ENCODE measurements at places on chromosomes 11 and 22.

- DNase-seq, result peak; percentile 80
Observed at GRCh38 chr11:67303132-67303834, at the start of gene SSH3. Gene SSH3, plus strand, starts transcription at chr11:67303530. Its CDS starts 96 bp downstream, at chr11:67303626.

DNA sequence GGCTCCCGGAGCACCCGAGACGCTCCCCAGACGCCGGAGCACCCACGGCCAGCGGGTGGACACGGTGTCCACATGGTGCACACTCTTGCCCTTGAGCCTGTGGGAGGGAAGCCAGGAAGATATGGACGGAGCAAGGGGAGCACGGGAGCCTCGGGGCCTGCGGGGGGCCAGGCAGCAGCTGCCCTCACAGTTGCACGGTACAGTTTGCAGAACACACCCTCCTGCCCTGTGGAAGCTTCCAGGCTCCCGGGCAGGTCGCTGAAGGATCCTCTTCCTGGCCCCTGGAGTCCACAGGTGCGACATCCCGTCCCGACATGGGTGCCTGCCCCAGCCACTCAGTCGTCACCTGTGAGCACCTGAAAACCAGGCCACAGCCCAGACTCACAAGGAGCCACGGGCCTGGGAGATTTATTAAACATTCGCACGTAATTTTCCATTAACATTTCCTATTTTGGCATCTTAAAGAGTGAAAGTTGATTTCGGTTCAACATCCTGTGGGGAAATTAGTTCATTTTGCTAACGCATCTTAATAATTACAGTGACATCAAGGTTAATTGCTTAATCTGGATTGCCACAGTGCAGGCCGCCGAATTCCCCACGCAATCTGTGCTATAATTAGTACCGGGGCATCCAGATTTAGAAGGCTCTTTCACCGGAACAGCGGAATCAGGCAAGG lies 253.3 kb downstream of the BRD1 start:
- no peak for DNase-seq

- peak; percentile 69 for DNase-seq
Observed at GRCh38 chr11:19962801-19963175, 197.5 kb downstream of the DBX1 start.

GRCh38 chr11:721741-722345 lies 15.8 kb downstream of the EPS8L2 start:
- no peak for DNase-seq

DNA sequence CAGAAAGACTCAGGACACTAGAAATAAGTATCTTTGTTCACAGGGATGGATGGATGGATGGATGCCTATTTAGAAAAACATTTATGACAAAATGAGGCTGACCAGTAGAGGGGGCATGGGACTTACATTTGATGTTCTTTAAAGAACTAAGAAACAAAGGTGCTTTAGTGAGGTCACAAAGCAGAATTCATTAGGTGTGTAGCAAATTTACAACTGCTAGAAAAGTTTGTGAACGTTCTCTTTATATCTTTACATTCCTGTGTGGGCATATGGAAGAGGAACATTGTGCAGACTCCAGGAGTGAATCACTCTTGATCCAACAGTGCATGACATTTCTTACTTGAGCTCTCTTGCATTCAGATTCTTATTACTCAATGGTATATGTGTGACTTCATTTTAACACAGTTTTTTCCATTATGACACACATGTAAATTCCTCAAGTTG lies 15.8 kb upstream of the SIK2 start:
- DNase-seq, result peak; percentile 66

- DNase-seq, result no peak
Observed at GRCh38 chr11:10486161-10486840, 31.2 kb downstream of the AMPD3 start.

DNA sequence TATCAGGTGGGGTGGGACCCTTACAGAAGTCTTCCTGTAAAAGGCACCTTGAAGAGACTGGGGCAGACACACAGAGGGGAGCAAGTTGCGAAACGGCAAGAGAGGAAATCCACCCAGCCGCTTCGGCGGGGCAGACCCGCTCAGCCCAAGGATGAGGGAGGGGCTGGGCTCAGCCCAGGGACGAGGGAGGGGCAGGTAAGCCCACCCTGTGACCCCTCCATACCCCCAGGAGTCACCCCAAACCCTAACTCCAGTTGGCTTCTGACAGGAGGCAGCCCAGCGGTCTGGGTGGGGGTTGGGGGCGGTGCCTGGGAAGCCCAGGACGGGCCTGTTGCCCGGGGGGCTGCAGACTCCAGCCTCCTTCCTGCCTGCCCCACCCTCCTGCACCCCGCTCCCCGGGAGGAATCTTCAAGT lies 965 bp downstream of the OSBPL5 start:
- DNase-seq, result peak; percentile 31

DNA sequence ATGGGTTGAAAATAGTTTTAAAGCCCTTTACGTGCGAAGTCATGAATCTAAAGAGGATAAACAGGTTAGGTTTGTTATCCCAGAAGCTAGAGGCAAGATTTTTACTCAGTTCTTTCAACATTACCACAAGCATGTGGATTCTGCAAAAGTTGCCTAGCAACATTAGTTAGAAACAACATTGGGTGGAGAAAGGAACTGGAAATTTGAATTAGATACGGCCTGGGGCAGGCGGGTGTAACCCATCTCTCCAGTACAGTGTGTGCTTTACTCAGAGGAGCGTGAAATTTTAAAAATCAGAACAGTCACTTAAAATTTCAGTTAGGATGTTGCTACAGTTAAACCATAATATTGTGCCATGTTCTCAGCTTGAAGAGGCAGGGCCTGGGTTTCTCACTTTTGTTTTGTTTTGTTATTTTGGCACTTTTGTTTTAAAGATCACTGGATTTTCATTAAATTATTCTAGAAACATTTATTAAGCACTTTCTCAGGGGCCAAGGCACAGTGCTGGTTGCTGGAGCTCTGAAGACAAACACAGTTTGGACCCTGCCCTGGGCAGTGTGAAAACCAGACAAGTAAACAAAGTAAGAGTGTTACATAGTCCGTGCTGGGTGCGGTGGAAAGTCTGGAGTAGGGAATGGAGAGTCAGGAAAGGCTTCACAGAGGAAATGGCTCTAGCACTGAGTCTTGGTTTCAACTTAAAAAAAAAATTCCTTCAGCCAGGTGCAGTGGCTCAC lies 4.4 kb upstream of the WEE1 start:
- peak; percentile 96 for DNase-seq

- no peak for DNase-seq
Observed at GRCh38 chr11:78993802-78994430, 419.3 kb upstream of the NARS2 start.

DNA sequence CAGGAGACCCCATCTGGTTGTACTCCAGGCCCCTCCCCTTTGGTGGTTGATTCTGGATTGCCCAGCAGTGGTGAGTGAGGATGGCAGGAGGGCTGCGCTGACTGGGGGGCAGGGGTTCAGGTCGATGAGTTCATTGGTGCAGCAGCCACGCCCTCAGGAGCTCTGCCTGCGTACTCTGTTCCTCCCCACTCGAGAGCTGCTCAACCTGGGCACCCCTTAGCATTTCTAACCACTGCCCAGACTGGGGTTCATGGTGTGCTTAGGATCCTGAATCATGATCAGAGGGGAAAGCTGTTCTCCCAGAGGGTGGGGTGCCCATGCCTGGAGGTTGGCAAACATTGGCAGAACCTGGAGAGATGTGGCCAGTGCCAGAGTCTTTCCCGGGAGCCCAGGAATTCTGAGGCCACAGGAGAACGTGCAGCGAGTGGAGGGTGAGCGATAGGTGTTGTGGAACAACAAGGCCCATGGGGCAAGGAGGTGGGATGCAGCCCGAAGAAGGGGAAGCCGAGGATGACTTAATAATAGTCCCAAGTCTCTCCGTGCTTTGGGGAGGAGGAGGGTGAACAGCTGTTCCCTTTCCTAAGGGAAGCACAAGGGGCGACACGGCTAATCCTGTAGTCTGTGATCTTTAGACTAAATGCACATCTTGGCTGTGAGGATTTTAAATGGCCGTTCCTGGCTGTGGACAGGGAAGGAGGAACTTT lies 75.5 kb downstream of the SCN3B start:
- DNase-seq, result no peak

- DNase-seq, result peak; percentile 87
Observed at GRCh38 chr11:105244160-105244825, 104.7 kb upstream of the CARD18 start.

DNA sequence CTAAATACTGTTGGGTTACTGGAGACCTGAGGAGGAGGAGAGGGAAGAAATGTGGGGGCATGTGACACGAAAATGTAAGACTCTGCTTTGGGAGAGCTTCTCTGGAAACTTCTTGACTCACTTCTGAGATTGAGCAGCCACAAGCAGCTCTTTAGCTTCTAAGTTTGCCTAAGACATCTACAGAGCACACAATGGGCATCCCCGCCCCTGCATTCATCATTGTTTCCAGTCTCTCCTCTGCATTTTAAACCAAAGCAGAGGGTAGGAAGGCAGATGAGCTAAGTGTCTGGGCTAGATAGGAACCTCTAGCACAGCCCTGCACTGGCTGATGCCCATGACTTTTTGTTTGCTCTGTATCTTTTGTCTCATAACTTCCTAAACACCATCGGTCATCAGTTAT lies 2.1 kb upstream of the OR52D1 start:
- DNase-seq, result no peak

GRCh38 chr11:46057489-46057888 lies 63.8 kb downstream of the PHF21A start:
- DNase-seq, result no peak

GRCh38 chr11:82826526-82826925 lies 73.7 kb downstream of the PRCP start:
- no peak for DNase-seq

GRCh38 chr22:25137577-25138525 lies 61.8 kb upstream of the CRYBB3 start:
- DNase-seq, result no peak
